ENCODE measurements at places on chromosomes 7 and 10.

- no peak for DNase-seq
These were observed 14.7 kb upstream of the TMEM236 start for GRCh38 chr10:17737027-17737965.

- no peak for DNase-seq
These were observed 43.9 kb downstream of the APBB1IP start for GRCh38 chr10:26481914-26482550.

DNA sequence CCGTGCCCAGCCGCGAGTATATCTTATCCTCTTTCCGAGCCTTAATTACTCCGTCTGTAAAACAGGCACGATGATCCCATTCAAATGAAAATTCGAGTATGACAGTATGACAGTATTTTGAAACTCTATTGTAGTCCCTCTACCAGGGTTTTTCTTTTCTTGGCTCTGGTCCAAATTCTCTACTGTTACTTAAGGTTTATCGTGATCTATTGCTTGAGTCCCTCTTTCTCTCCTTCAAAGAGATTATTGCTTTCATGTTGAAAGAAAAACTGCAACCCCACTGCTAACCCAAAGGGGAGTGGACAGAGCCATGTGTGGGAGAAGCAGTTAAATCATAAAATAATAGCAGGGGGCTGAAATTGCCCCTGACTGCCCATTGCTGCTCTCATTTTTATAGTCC is 1156.6 kb upstream of the AUTS2 start:
- DNase-seq = no peak

DNA sequence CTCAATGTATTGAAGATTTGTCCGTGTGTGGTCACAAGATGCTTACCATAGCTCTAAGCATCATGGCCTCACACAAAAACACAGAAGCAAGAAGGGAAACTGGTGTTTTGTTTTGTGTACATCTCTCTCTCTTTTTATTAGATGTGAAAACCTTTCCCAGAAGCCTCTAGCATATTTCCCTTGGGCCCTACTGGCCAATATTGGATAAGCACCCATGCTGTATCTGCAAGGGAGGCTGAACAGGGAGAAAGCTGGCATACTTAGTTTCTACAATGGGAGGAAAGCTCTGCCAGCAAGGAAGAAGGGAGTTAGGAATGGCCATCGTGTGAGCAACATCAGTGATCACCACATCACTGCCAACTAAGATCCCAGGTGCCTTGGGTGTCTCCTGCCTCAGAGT is 9.6 kb upstream of the NAMPT start:
- DNase-seq = no peak

DNA sequence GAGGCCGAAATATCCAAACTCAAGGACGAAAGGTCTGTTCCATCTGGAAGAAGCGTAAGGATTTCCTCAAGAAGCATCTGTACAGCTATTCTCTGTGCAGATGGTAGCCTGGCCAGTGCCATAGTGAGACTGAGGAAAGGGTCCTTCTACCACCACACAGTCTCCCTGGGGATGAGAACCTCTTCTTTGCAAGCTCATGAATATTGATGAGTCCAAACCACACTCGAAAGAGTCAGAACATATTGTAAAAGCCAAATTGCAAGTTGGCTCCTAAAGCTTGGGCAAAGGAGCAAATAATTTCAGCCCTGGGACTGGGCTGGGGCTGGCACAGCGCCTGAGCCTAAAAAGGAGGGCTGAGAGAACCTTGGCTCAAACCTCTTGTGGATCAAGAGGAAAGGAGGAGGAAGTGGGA is 66.1 kb upstream of the PIP4K2A start:
- no peak for DNase-seq

GRCh38 chr7:50181081-50181480 is 88.0 kb upstream of the ZPBP start:
- DNase-seq = no peak
